ENCODE measurements at places on chromosomes 6 and 20. TPM values are rescaled to one million over a fixed set of nuclear protein-coding genes. Genes with fewer than 3 reads are reported as not detected.

Gene PDE10A
- 4.8 TPM for total RNA-seq

Gene JAG1
- total RNA-seq, result 205 TPM

Gene CCM2L
- total RNA-seq, result under 0.01 TPM

Gene SRPK1
- total RNA-seq, result 102 TPM

Gene SAMD10
- 4.3 TPM for total RNA-seq

Gene TNFRSF6B
- total RNA-seq, result 7.5 TPM

Gene C20orf141
- total RNA-seq, result not detected

Gene FAM217A
- total RNA-seq, result not detected

Gene C6orf58
- total RNA-seq, result not detected
